Naive B cell (primary cell): ENCODE measurements at places on chromosomes 16 and 17. TPM values are rescaled to one million over a fixed set of nuclear protein-coding genes. Genes with fewer than 3 reads are reported as not detected.

The TNRC6A gene
- 1.9 TPM for polyA plus RNA-seq

The MILR1 gene
- 6.9 TPM for polyA plus RNA-seq

The CCL3 gene
- polyA plus RNA-seq, result 16.8 TPM

The RGS11 gene
- not detected for polyA plus RNA-seq

The CD300LB gene
- polyA plus RNA-seq, result not detected
